ENCODE measurements at places on chromosomes 1 and 21.

DNA sequence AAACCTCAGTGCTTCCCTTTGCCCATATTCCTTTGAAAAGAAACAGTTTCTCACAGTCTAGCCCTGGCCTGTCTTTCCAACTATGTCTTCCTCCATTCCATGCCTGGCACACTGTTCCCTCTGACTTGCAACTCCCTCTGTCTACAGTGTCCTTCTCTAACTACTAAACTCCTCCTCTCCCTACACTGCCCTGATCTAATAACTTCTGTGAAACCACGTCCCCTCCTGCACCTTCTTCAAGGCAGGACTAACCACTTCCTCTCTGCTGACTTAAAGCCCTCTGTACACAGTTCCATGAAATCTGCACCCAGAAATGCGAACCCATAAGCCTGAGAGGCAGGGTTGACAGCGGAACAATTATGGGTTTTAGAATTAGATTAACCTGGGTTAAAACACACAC lies 62.2 kb upstream of the ATP1B1 start:
- peak; percentile 11 for DNase-seq

DNA sequence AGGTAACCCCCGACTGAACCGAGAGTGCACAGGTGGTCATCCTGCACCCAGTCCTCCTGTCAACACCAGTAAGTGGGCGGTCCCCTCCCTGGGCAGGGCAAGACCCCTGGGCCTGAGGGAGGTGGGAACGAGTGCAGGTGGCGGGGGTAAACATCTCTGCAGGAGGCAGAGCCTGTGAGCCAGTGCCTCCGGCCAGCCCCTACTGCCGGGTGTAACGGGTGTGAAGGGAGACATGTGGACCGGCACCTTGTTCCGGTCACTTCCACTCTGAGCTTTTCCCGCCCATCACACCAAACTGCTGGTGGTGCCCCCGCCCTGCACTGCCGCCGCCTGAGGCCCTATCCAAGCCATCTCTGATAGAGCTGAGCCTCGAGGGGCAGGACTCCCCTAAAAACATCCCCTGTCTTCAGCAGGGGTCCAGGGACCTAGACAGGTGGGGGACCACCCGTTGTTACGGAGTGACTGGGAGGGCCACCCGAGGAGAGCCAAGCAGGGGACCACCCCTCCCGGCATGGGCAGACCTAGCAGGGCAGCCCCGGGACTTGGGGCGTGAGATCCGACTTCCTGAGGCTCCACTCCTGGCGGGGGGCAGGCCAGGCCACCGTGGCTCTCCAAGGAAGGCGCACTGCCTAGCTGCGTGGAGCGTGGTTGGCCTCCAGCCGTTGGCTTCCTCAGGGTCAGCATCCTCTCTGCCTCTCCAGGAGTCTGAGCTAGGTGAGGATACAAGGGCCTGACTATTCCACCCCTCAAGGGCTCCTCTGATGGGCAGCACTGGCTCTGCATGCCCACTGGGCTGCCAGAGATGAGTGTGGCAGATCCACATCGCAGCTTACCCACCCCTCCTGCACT lies 43.8 kb upstream of the LBR start:
- DNase-seq, result no peak

GRCh38 chr1:44835738-44836675 lies 7.0 kb downstream of the PTCH2 start:
- peak; percentile 59 for DNase-seq

- no peak for DNase-seq
These were observed 14.0 kb downstream of the F3 start for GRCh38 chr1:94527447-94528031.

- no peak for DNase-seq
These were observed 53.5 kb downstream of the SLC37A1 start for GRCh38 chr21:42567214-42567555.

DNA sequence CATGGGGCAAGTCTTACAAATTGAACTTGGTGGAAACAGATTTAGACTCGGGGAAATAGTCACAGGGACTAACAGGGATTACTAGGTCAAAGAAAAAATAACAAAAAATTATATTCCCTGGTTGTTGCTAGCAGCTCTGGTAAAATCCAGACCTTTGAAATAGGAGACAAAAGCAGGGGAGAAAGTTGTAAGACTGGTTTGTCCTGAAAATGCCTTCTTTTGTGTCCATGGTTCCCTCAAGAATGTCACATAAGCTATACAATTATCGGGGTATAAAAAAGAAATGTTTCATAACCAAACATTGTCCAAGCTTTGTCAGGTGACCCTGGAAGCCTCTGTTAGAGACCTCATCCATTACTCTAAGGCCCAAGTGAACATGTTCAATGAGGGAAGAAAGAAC lies 33.1 kb downstream of the KIAA0319L start:
- no peak for DNase-seq

DNA sequence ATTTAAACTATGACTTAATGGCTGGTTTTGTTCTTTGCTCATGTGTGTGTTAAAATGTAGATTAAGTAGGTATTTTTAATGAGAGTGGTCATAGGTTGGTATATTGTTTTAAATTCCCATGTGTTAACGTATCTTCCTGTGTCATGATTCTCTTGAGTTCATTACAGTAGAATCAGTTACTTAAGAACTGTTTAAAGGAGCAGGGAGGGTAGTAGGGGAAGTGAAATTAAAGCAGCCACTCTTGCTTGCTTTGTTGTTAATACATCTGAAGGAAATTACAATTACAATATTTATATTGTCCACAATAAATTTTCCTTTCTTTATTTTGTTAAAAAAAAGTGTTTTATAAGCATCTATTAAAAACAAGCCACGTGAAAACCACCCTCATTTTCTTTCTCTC lies 119.2 kb upstream of the KIAA1614 start:
- no peak for DNase-seq

- no peak for DNase-seq
These were observed 100.4 kb upstream of the BRINP3 start for GRCh38 chr1:190578017-190578416.

DNA sequence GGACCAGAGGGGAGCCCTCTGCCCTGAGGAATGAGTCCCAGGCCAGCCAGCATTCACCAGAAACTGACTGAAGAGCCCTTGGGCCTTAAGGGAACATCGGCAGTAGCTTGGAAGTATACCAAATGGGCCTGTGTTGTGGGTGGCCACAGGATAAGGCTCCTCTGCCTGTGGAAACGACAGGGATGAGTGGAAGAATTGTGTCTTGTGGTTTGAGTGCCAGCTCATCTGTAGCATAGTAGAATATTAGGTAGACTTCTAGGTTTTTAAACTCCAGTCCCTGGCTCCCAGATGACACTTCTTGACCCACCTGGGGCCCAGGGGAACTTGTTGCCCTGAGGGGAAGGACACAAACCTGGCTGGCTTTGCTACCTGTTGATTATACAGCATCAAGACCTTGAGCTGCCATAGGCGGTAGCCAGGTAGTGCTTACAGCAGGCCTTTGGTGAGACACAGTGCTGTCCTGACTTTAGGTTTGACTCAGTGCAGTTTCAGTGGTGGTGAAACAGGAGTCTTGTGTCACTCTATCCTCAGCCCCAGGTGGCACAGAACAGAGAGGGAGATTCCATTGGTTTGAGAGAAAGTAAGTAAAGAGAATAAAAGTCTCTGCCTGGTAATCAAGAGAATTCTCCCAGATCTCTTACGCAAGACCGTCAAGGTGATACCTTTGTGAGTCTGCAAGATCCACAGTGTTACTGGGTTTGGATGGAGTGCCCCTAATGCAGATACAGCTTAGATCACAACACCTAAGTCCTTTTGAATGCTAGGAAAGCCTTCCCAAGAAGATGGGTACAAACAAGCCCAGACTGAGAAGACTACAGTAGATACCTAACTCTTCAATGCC lies 50.2 kb downstream of the RABGAP1L start:
- DNase-seq, result no peak

GRCh38 chr1:68600049-68600661 lies 103.3 kb upstream of the DEPDC1 start:
- no peak for DNase-seq

DNA sequence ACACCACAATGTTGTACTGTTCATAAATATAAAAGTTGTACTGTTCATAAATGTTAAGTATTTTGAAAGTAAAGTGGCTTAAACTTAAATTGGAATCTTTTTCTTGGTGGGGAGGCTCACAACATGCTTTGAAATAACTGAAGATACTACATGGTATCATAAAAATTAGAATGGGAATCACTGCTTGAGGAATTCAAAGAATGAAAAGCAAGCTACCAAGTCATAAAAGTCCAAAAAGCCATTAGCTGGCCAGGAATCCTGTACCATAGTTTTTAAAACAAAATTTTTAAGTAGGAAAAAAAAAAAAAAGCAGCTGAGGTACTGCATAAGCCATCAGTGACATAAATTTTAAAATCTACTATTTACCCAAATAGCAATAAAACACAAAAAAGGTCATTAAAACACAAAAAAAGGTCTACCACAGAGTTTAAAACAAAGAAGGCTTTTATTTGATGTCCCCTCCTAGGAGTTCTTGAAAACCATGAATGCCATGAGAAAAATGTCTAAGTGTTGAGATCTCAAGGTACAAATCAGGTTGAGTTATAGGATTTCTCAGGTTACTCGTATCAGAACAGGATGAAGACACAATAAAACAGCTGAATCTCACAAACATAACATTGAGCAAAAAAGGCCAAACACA lies 8.6 kb downstream of the ZZZ3 start:
- no peak for DNase-seq

DNA sequence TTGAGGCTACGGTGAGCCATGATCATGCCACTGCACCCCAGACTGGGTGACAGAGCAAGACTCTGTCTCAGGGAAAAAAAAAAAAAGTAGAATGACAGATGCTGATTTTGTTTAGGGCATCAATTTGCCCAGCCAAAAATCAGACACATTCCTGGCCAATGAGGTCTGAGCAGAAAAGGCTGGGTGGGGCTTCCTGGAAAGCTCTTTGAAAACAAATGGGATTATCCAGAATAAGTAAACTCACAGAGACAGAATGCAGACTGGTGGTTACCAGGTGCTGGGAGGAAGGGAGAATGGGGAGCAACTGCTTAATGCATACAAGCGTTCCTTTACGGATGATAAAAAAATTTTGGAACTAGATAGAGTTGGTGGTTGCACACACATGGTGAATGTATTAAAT lies 10.1 kb upstream of the CITED4 start:
- no peak for DNase-seq

DNA sequence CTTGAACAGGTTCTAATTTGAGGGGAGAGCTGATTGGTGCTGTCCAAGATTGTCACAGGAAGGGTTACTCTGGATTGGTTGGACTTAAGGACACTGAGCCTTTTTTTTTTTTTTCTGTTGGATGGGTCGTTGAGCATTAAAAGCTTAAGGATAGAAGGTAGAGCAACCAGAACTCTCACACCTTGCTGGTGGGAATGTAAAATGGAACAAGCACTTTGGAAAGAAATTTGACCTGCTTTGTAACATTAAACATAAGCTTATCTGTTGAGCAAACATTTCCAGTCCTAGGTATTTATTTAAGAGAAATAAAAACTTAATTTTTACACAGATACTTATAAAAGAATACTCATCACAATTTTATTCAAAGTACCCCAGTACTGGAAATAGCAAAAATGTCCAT lies 29.8 kb upstream of the PLA2G2A start:
- no peak for DNase-seq

- no peak for DNase-seq
These were observed 178.9 kb downstream of the HS2ST1 start for GRCh38 chr1:87093286-87093685.

DNA sequence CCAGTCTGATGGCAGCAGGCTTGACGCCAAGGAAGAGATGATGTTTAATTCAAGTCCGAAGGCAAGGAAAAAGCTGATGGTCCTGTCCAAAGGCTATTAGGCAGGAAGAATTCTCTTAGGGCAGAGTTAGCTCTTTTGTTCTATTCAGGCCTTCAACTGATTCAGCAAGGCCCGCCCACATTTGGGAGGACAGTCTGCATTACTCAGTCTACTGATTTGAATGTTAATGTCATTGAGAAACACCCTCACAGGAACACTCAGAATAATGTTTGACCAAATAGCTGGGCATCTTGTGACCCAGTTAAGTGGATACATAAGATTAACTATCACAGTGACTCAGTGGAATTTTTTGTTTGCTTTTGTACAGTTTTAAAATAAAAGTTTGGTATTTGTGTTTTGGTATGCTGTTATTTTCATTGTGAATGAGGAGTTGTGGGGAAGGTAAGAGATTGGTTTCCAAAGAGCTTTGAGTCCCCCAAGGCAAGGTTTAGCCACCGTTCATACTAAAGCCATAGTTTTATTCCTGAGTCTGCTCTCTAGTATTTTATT lies 1.7 kb upstream of the ZNF691 start:
- DNase-seq, result no peak

GRCh38 chr1:64823691-64824476 lies 79.0 kb downstream of the RAVER2 start:
- peak; percentile 77 for DNase-seq

DNA sequence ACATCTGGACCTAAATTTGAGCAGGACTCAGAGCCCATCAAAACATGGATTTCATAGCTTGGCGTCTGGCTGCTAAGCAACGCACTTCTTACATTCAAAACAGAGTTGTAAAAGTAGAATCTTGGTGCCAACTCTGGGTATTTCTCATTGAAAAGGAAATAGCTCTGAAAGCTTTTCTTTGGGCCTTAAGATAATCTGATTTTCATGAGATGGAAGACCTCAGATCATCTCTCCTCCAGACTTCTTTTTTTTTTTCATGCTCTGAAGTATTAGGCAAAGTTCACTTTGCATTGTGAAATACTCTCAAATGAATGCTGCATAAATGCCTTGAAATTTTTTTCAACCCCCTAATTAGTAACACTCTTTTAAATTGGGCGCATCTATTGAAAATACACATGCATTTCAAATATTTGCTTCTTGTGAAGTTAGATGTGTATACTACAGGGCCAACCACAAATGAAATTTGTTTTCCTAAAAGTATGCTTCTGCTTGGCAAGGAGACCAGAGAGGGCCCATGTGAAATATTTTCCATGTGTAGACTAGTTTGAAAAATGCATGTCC lies 4.2 kb downstream of the ADAMTS5 start:
- DNase-seq, result no peak

GRCh38 chr1:85282424-85282823 lies 6.0 kb upstream of the BCL10 start:
- no peak for DNase-seq

GRCh38 chr21:32007456-32007855 lies 134.6 kb downstream of the HUNK start:
- DNase-seq, result no peak

- DNase-seq, result peak; percentile 41
These were observed 63.4 kb downstream of the OPTC start for GRCh38 chr1:203557390-203557789.

DNA sequence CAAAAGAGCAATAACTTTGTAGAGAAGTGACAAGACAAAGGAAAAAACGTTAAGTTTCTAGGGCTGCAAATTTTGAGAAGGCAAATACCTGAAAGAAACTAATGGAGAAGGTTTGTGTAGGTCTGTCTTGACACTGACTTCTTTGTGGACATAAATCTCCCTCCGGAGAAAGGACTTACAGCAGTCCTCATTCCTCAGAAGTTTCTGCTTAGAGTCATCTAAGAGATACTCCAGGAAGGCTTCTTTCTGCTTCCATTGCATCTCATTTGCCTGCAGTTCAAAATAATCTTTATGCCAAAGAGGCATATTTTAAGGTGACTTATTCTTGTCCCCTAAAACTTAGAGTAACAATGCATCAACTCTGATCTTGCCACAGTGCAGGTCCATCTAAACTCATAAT lies 4.4 kb upstream of the C4BPB start:
- no peak for DNase-seq

GRCh38 chr1:37951041-37951782 lies 4.4 kb upstream of the INPP5B start:
- no peak for DNase-seq

- DNase-seq, result no peak
These were observed 439.3 kb downstream of the NEGR1 start for GRCh38 chr1:71843012-71843411.

- DNase-seq, result no peak
These were observed 223.6 kb upstream of the DEPDC1 start for GRCh38 chr1:68720476-68720875.

- no peak for DNase-seq
These were observed 26.2 kb upstream of the SAMSN1 start for GRCh38 chr21:14572204-14572780.
